ENCODE measurements at places on chromosomes 4 and X. TPM values are rescaled to one million over a fixed set of nuclear protein-coding genes. Genes with fewer than 3 reads are reported as not detected.
A peak's percentile ranks its signal among the peaks of the same experiment; 100 is the strongest.

The SLC6A14 gene
- total RNA-seq: not detected

The BST1 gene
- 2.7 TPM for total RNA-seq

GRCh38 chr4:184848510-184848909, 22.7 kb upstream of the ACSL1 start:
- H3K4me1 ChIP-seq: no peaks in the 10 kb centered on the region
- no peaks in the 10 kb centered on the region for H3K36me3 ChIP-seq
- peaks cover 12% of the 10 kb centered on the region for H3K27me3 ChIP-seq

- H3K27me3 ChIP-seq: peaks cover 2% of the 10 kb centered on the region
- peaks cover 26% of the 10 kb centered on the region for H3K4me1 ChIP-seq
- peak overlapping the region; percentile 79 for H3K27ac ChIP-seq
- peak; percentile 64 for DNase-seq
- no peak overlapping the region for H3K4me3 ChIP-seq
- no peaks in the 10 kb centered on the region for H3K36me3 ChIP-seq
These were observed 47.7 kb downstream of the DDX3X start for GRCh38 chrX:41381685-41382084.

GRCh38 chr4:10599574-10599973, 85.0 kb downstream of the CLNK start:
- DNase-seq: no peak
- peaks cover 24% of the 10 kb centered on the region for H3K4me1 ChIP-seq
- 0 out of 2 replicates have a peak, but pooled peaks cover 11% of the 10 kb centered on the region for H3K36me3 ChIP-seq
- no peak overlapping the region for H3K4me3 ChIP-seq
- no peaks in the 10 kb centered on the region for H3K27me3 ChIP-seq

DNA sequence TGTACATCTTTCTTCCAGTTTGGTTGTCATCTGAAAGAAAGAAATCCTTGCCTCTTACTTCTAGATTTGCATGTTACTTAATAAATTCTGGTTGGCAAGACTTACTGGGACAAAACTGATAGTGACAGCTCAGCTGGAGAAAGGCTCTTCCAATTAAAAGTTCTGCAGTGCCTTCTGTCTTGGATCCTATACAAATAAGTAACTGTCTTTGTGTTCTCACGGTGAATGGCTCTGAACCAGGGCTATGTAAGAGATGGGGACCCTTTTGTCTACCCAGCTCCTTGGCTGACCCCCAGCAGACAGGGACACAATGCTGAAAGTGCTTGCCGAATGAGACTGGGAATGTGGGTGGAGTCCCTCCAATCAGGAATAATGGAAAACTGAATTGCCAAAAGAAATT, 89.5 kb downstream of the AASDH start:
- peaks cover 10% of the 10 kb centered on the region for H3K27me3 ChIP-seq
- no peak overlapping the region for H3K4me3 ChIP-seq
- H3K36me3 ChIP-seq: no peaks in the 10 kb centered on the region
- H3K4me1 ChIP-seq: peaks cover 16% of the 10 kb centered on the region
- DNase-seq: no peak
- H3K27ac ChIP-seq: no peak overlapping the region

DNA sequence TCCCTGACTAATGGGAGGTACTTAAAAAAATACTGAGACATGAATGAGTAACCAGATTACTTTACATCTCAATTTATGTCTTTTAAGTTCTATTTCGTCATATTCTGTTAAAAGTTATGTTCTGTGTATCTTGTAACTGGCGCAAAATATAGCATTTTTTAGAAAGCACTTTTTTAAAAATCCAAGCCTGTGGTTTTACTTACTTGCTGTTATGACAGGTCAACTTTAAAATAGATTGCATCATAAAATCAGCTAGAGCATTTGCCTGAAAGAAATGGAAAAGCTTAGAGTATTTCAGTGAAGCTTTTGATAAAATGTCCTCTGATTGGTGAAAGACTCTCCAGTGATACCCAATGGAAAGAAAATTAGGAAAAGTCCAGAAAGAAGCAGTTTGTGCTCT, 1892.3 kb upstream of the TENM3 start:
- no peak overlapping the region for H3K27ac ChIP-seq
- no peaks in the 10 kb centered on the region for H3K36me3 ChIP-seq
- H3K4me1 ChIP-seq: no peaks in the 10 kb centered on the region
- no peaks in the 10 kb centered on the region for H3K27me3 ChIP-seq
- DNase-seq: no peak

The GABRQ gene
- not detected for total RNA-seq

The RTL5 gene
- 1.5 TPM for total RNA-seq

GRCh38 chrX:40406330-40406859, 174.4 kb upstream of the ATP6AP2 start:
- H3K27me3 ChIP-seq: peaks cover 2% of the 10 kb centered on the region
- no peak overlapping the region for H3K4me3 ChIP-seq
- no peaks in the 10 kb centered on the region for H3K36me3 ChIP-seq
- no peak for DNase-seq
- H3K4me1 ChIP-seq: no peaks in the 10 kb centered on the region

The SPANXA2 gene
- 1.3 TPM for total RNA-seq

DNA sequence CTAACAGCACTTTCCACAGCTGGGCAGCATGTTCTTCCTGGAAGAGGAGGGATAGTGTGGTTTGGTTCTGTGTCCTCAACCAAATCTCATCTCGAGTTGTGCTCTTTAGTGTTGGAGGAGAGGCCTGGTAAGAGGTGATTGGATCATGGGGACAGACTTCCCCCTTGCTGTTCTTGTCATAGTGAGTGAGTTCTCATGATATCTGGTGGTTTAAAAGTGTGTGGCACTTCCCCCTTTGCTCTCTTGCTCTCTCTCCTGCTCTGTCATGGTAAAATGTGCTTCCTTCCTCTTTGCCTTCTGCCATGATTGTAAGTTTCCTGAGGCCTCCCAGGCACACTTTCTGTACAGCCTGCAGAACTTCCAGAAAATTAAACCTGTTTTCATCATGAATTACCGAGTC, 133.7 kb upstream of the NDP start:
- no peaks in the 10 kb centered on the region for H3K4me1 ChIP-seq
- no peak overlapping the region for H3K4me3 ChIP-seq
- no peak overlapping the region for H3K27ac ChIP-seq
- no peaks in the 10 kb centered on the region for H3K36me3 ChIP-seq

GRCh38 chr4:152613841-152614721, 65.7 kb downstream of the TMEM154 start:
- no peak overlapping the region for H3K4me3 ChIP-seq
- no peak for DNase-seq
- H3K27me3 ChIP-seq: peaks cover 64% of the 10 kb centered on the region
- no peak overlapping the region for H3K27ac ChIP-seq

The EVC2 gene
- total RNA-seq: 3.9 TPM

DNA sequence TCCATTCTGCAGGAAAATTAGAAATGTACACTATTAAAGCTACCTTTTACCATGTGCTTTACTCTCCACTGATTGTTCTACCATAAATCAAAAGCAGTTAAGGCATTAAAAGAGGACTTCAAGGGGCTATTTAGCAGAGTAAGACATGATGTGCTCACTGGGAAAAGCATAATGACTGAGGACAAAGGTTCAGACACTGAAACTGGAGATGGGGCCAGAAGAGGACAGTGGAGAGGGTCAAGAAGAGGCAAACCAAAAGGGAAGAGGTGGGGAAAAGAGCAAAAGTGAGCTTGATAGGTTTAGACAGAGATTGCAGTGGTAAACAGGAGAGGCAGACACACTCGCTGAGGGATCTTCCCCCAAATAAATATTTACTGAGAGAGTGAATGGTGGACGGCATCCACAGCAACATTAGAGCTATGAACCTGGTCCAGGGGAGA, 23.8 kb downstream of the SH3RF1 start:
- H3K36me3 ChIP-seq: peaks cover 54% of the 10 kb centered on the region
- DNase-seq: no peak
- peaks cover 90% of the 10 kb centered on the region for H3K4me1 ChIP-seq

The ODAPH gene
- not detected for total RNA-seq

DNA sequence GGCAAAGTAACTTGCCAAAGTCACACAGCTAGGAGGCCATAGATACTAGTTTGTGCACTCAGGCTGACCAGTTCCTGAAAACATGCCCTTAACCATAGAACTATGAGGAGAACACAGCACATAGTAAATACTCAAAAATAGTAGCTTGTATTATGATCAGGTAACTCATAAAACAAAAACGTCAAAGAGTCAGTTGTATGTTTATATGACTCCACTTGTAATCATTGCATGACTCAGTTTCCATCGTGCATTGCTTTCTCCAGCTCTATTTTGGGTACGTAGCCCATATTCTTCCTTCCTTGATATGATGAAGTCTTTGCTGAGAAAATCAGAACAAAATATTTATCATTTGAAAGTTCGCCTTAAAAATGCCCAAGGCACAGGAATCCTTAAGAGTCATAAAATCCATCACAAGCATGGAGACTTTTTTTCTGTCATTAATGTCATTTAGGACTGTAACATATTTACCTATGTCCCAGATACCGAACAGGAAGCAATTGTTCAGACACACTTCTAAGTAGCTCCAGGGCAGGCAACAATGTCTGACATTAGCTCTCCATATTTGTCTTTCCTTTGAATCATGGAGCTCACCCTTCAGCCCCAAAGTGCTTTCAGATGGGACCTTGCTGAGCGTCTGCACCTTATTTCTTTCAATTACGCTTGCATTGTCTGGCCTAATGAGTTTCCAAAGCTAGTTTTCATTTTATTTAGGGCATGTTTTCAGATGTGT, 11.2 kb upstream of the MID1 start:
- 0 out of 2 replicates have a peak overlapping the region, but pooled peaks have one; percentile 9 for H3K27ac ChIP-seq
- no peaks in the 10 kb centered on the region for H3K27me3 ChIP-seq
- H3K4me3 ChIP-seq: no peak overlapping the region
- H3K4me1 ChIP-seq: peaks cover 69% of the 10 kb centered on the region
- H3K36me3 ChIP-seq: no peaks in the 10 kb centered on the region

- H3K4me1 ChIP-seq: peaks cover 17% of the 10 kb centered on the region
- H3K27me3 ChIP-seq: peaks cover 80% of the 10 kb centered on the region
- peak overlapping the region; percentile 82 for H3K4me3 ChIP-seq
- H3K27ac ChIP-seq: no peak overlapping the region
- H3K36me3 ChIP-seq: peaks cover 8% of the 10 kb centered on the region
- DNase-seq: no peak
These were observed 723 bp downstream of the NKX6-1 start for GRCh38 chr4:84498203-84498934.

The SPON2 gene
- 9.7 TPM for total RNA-seq

The XKRX gene
- not detected for total RNA-seq

DNA sequence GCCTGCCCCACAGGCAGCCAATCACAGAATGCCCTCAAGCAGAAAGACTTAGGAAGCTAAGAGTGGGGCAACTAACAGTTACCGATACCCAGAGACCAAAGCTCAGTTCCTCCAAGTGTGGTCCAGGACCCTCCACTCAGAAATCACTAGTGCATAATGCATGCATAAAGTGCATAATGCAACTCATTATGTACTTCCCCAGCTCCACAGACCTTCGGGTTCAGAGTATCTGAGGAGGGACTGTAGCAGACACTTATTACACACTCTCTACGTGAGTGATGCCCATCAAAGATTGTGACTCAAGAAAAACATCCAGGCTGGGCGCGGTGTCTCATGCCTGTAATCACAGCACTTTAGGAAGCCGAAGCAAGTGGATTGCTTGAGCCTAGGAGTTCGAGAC, 328.0 kb downstream of the BCOR start:
- no peak overlapping the region for H3K4me3 ChIP-seq
- no peaks in the 10 kb centered on the region for H3K36me3 ChIP-seq
- H3K4me1 ChIP-seq: peaks cover 6% of the 10 kb centered on the region
- no peaks in the 10 kb centered on the region for H3K27me3 ChIP-seq

The ANOS1 gene
- total RNA-seq: 0.57 TPM

DNA sequence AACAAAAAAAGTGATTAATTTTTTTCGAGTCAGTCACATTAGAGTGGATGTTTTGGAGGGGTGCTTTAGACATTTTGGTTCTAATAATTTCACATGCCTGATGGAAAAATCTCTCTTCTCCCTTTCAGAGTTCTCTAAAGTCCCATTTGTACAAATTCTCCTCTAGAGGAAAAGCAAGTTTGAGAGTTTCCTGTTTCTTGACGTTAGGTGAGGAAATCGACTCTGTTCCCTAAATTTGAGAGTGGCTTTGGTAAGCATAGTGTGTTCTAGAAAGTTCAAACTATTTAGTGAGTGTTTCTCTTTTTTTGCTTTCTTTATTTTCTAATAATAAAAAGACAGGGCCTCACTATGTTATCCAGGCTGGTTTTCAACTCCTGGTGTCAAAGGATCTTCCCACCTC, 1.6 kb upstream of the ATP6AP2 start:
- H3K27ac ChIP-seq: no peak overlapping the region
- H3K27me3 ChIP-seq: no peaks in the 10 kb centered on the region
- no peak overlapping the region for H3K4me3 ChIP-seq
- peaks cover 29% of the 10 kb centered on the region for H3K4me1 ChIP-seq

The QDPR gene
- total RNA-seq: 48.4 TPM

DNA sequence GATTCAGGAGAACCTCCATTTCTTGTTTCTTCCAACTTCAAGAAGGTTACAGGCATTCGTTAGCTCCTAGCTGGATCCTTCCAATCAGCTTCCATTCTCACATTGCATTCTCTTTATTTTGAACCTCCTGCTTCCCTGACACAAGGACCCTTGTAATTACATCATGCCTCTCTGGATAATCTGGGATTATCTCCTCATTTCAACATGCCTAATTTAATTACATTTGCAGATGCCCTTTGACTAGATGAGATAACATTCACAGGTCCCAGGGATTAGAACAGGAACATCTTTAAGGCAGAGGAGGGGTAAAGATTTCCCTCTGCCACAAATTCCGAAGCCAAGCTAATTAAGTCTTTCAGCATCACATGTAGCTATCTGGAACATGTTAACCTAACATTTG, 753.8 kb upstream of the PCDH7 start:
- no peak for DNase-seq
- H3K27ac ChIP-seq: no peak overlapping the region
- H3K27me3 ChIP-seq: no peaks in the 10 kb centered on the region
- no peaks in the 10 kb centered on the region for H3K36me3 ChIP-seq

DNA sequence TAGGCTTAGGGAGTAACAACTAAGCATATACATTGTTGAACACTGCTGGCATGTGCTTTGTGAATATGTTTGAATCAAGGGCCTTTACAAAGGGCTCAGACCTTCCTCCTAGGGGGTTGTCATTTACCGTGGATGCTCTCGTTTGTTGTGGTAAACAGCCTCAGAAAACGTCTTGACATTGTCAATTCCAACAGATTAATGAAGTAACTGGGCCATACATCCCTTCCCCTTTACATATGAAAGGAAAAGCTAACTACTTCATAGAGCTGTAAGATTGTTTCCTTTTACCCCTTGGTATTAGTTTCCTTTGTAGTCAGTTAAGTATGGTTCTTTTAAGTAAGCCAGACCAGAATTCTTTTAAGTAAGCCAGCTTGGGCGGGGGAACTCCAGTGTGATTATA, 42.9 kb downstream of the FAT4 start:
- peaks cover 11% of the 10 kb centered on the region for H3K4me1 ChIP-seq
- peaks cover 2% of the 10 kb centered on the region for H3K27me3 ChIP-seq
- H3K27ac ChIP-seq: no peak overlapping the region

Measured in HFFc6 (cell line).